SJCRH30 (cell line): ENCODE measurements at places on chromosomes 7 and 10. TPM values are rescaled to one million over a fixed set of nuclear protein-coding genes. Genes with fewer than 3 reads are reported as not detected.

DNA sequence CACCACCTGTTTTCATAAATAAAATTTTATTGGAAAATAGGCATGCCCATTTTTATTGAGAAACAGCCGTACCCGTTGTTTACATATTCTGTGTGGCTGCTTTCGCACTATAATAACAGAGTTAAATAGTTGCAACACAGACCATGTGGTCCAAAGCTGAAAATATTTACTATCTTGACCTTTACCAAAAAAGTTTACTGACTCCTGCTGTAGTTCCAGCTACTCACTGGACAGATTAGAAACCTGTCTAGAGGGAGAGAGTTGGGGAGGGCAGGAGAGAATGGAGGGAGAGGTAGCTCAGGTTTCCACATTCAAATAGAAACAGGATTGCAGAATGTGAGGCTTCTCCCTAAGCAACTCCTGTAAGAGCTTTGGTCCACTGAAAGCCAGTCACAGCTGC is 55.1 kb upstream of the GLCCI1 start:
- DNase-seq, result peak; percentile 26

- peak; percentile 67 for DNase-seq
Measured at GRCh38 chr10:124565565-124566221, 104.1 kb downstream of the LHPP start.

DNA sequence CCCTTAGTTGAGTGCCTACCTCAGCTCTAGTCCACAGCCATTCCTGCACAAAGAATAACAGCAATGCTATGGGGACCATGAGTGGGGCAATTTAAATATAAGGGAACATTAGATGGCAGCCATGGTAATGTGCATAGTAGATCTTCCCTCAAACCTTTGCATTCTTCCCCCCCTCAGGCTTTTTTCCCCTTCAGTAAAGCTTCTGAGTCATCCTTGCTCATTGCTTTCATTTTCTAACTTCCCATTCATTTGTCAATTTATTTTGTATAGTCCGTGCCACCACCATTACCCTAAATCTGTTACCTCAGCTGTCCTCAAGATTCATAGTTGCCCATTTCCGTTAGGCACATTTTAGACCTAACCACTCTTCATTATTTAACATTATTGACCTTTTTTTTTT is 10.7 kb downstream of the HECTD2 start:
- no peak for DNase-seq

- no peak for DNase-seq
Measured at GRCh38 chr7:47228386-47229014, 353.4 kb downstream of the TNS3 start.

- no peak for DNase-seq
Measured at GRCh38 chr10:103648251-103648635, 154.7 kb downstream of the NEURL1 start.

DNA sequence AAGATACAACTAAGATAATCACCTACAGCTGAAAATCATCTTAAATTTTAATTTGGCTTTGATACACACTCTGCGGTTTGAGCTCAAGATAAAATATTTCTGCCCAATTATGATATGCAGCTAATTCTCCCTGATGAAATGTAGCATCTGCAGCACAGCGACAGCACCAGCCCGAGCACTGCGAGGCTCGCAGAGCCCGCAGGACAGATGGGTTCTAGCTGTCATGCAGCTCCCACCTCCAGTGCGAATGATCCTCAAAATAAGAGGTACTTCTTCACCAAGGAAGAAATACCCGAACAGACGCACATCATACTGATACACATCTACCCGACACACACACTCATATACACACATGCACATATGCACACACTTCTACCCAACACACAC is 457.6 kb downstream of the PTPRN2 start:
- no peak for DNase-seq

DNA sequence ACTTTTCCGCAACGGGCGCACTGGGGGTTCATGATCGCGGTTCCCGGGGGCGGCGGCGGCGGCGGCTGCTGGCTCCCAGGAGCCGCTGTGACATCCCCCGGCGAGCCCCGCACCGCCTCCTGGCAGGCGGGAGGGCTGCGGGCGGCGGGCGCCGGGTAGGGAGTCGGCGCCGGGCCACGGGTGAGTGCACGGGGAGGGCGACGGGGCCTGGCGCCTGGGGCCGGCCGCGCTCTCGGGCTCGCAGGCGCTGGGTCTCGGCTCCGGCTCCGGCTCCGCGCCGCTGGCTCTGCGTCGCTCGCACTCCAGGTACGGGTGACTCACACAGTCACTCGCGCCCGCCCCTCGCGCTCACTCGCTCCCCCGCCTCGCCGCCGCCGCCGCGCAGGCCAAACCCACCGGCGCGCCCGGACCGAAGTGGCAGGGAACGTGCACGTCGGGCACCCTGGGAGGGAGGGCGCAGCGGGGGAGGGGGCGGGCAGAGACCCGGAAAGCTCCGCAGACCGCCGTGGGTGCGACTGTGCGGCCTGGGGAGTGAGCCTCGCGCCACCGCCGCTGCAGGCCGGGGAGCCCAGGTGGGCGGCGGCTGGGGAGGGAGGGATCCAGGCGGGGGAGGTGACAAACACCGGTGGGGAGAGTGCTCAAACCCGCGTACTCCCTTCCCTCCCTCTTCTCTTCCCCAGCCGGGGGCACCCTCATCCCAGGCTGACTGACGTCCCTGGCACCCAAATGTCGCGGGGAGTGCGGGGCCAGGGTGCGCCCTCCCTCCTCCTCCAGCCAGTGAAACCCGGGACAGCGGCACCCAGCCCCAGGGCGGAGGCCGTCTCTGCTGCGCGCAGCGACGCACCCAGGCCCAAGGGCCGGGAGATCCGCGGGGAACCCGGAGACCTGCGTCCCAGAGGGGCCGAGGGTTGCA is 276.9 kb upstream of the NEBL start:
- DNase-seq, result peak; percentile 6

GRCh38 chr7:78018641-78019446 is 220.3 kb downstream of the PHTF2 start:
- peak; percentile 31 for DNase-seq

DNA sequence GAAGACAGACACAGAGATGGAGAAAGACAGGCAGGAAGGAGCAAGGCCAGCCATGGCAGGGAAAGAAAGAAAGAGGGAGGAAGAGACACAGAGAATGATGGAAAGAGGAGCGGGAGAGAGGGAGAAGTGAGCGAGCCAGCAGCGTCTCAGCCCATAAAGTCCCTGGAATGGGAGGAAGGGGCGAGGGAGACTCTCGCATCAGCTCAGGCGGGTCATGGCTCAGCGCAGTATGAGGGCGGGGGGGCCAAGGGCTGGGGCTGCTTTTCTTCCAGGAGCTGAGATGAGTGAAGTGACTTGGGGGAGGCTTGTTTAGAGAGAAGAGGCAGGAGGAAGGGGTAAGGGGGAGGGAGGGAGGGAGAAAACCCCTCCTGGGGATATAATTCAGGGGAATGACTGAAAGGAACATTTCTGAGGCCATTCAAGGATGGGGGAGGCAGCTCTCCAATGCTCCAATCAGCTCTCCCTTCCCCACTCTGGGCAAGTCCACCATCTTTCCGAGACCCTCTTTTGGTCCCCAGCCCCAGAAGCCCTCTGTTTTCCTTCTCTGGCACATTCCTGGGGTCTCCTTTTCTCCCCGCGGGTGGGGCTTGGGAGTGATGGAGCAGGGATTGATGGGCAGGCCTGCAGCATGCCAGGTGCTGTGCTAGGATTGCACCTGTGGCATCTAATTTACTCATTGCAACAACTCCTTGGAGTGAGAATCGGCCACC is 87.9 kb downstream of the HIF1AN start:
- DNase-seq, result no peak

- DNase-seq, result peak; percentile 13
Measured at GRCh38 chr10:115402699-115403098, 309.5 kb downstream of the ATRNL1 start.

DNA sequence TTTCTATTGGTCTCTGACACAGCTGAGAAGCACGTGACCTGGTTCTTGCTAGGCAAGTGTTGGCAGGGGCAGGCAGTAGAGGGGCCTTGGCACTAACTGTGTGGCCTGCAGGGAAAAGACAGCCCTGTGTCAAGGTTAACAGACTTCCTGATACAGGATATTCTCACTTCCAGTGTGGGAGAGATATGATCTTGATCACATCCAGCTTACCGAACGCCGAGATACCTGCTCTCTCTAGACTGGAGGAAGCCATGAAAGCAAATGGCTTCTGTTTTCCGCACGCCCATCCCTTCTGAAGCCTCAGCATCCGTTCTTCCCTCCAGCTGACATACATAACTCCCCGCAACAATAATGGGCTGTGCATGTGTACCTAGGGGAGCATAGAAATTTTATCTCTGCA is 79.4 kb downstream of the VSTM4 start:
- DNase-seq, result no peak

- DNase-seq, result no peak
Measured at GRCh38 chr7:117138981-117139380, 183.9 kb downstream of the WNT2 start.

GRCh38 chr7:118517275-118517674 is 292.8 kb downstream of the ANKRD7 start:
- DNase-seq, result no peak

DNA sequence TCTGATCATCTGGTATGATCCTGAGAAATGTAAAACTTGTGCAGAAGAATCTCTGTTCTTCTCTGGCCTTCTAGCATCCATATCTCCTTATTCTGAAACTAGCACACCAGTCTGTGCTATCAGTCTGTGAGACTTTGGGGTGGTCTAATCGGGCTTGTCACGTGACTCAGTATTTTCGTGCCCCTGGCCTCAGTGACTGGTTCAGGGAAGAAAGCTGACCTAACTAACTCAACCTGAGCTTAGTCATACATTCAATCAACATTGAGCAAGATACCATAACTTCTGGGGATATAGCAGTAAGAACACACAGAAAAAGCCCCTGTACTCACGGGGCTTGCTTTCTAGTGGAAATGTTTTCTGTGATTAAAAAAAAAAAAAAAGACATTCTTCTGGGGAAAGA is 109.3 kb downstream of the DKK1 start:
- DNase-seq, result no peak

DNA sequence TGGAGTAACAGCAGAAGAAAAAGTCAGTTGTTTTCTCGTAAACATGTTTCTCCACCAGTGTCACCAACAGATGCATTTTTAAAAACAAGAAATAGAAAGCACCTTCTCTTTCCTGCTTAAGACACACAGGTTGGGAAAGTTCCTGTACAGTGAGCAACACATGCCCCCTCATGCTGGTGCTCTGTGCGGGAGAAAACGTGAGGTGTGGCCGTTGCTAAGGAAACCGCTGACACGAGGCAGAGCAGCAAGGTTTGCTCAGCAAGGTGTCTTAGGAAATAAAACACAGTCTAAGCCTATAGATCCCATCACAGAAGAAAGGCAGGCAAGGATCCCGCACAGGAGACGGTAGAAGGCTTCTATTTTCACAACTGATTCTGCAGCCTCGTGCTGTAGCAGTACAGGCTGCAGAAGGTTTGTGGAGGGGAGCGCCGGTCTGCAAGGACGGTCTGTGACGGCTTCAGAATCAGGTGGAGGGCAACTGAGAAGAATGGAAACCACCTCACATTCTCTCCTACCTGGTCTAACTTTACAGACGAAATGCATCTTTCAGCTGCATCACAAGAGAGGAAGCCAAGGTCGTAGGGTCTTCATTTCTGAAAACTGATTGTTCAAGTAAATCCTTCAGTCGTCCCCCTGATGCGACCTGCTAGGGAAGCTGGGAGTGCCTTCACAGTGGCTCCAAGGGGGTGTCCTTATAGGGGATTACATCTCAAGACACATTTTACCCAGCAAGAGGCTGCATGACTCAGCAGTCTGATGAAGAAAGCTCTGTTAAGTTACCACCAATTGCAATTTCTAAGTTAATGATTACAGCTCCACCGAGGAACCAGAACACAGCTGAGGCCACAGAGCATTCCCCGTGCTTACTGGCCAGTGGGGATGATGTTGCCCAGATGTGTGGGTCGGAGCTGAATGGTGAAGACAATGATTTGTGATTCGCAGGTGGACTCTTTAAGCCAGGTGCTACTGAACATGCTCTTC is 150.7 kb upstream of the KLF14 start:
- no peak for DNase-seq

DNA sequence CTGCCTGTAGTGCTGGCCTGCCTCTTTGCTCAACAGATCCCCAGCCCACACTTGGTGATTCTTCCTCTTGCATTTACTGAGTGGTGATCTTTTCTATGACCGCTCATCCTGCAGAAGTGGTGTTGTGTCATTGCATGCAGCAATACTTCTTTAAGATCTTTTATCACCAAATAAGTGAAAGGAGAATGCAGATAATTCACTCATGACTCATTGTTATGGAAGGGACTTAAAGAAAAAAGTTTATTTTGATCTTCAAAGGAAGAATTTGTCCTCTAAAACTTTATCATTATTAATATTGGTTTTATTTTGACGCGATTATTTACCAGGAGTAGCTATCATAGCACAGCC is 489.1 kb upstream of the CELF2 start:
- DNase-seq, result no peak

DNA sequence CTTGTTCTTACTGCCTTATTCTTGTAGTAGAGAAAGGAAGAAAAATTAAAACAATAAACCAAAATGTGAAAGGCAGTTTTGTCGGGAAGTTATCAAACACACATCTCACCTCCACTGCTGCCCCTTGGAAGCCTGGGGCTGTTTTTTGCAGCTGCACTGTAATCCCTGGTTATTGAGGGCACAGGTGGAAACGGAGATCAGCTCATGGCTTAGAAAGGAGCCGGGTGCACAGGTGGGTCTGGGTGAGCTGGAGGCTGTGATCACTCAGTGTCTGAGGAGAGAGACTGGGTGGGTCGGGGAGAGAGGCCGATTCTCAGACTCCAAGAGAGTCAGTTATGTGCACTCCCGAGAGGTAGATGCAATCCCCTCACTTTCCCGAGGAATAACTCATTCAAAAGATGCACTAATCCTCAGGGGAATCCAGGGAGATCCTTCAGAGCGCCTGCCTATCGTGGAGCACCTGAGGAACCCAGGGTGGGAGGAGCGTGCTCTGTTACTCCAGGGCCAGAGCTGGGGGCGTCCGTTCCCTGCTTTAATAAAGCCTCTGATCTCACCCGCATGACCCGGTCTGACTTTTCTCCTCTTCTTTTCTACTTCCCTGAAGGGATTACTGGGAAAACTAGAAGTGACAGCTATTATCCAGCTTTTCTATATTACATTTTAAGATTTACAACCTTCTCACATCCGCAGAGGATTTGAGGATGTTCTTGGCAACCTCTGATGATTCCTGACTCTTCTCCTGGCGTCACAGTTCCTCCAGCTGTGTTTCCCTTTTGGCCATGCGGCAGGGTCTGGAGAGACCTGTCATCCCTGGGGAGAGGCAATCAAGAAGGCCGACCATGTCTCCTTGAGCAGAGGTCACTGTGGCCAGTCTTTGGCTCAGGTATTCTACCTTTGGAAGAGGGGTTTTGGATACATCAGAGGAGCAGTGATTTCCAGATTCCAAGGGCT is 82.1 kb downstream of the CAMK1D start:
- no peak for DNase-seq

- no peak for DNase-seq
Measured at GRCh38 chr7:92749832-92750446, 86.4 kb downstream of the CDK6 start.

- DNase-seq, result no peak
Measured at GRCh38 chr7:148434181-148434757, 156.3 kb upstream of the C7orf33 start.

The WDR11 gene
- 63.9 and 76.5 TPM in 2 replicates for total RNA-seq

The TMEM178B gene
- total RNA-seq, result 0.63 and 0.73 TPM in 2 replicates

The SDHAF3 gene
- total RNA-seq, result 41.3 and 46.2 TPM in 2 replicates

The RNLS gene
- total RNA-seq, result not detected in 2 replicates

The TBX20 gene
- total RNA-seq, result 2.0 and 2.6 TPM in 2 replicates
